Fibroblast of skin of abdomen (primary cell): ENCODE measurements at places on chromosomes 5 and 9.

DNA sequence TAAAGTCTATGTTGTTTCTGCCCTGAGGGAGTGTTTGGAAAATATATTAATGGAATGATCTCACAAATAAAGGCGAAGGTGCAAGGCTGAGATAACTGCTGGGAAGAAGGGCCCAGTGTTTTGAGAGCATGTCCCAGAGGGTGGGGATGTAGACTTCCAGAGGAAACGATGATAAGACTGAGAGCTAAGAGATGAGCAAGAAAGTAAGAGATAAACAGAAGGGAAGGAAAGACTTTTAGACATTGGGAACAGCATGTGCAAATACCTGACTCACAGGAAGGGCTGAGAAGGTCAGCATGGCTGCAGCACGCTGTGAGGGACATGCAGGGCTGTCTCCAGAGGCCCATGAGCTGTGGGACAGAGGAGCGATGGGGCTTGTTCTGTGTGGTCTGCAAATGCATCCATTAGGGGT, 19.9 kb upstream of the ADRB2 start:
- DNase-seq, result no peak

DNA sequence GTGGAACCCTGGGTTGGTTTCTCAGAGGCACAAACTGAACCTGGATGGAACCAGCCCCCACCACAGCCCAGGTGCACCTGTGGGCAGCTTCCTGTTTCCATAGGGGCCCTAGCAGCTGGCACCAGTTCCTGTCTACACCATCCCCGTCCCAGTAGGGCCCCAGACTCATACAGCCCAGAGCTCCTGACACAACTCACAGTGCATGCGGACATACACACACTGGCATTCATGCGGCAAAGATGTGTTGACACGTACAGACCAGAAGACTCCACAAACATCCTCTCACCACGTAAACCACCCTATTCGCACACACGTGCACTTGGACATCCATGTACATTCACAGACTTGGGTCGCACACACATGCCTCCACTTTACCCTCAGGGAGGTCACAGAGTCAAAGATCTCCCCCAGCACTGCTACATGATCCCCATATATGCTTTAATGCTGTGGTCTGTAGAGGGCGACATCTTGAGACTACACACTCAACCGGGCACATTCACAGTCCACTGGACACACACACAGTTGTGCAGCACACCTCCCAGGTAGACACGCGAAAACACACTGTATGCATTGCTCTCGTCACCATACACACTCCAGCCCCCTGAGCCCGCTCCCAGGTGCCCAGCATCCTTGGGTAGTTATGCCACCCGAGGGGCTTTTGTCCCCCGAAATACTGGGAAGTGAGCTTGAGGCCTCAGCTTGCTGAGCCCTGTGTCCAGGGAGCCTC, 22.4 kb downstream of the CXXC5 start:
- no peak for DNase-seq

- DNase-seq, result peak; percentile 45
These were observed 6.6 kb downstream of the PTGES start for GRCh38 chr9:129746092-129746777.

GRCh38 chr5:159915904-159916840, at the start of gene ADRA1B:
Gene ADRA1B (plus strand): TSS chr5:159916482. CDS start chr5:159916906, 424 bp downstream.
- DNase-seq, result peak; percentile 68

DNA sequence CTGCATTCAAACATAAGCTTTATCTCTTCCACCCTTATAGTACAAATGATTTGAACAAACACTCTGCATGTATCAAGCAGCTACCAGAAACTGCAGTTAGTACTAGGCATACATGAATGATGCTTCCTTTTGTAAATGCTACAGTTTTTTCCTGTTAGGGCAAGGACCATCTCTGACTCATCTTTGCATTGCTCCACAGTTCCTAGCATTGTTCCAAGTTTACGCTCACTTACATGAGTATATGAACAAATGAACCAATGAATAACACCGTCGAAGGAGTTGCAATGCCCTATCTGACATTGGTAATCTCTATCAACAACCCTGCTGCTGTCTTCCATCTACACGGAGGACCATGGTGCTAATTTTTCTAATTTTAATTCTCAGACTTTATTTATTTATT, 2.1 kb upstream of the ALDH7A1 start:
- DNase-seq, result peak; percentile 63

- no peak for DNase-seq
These were observed 116.0 kb downstream of the TENT4A start for GRCh38 chr5:6829150-6829784.

DNA sequence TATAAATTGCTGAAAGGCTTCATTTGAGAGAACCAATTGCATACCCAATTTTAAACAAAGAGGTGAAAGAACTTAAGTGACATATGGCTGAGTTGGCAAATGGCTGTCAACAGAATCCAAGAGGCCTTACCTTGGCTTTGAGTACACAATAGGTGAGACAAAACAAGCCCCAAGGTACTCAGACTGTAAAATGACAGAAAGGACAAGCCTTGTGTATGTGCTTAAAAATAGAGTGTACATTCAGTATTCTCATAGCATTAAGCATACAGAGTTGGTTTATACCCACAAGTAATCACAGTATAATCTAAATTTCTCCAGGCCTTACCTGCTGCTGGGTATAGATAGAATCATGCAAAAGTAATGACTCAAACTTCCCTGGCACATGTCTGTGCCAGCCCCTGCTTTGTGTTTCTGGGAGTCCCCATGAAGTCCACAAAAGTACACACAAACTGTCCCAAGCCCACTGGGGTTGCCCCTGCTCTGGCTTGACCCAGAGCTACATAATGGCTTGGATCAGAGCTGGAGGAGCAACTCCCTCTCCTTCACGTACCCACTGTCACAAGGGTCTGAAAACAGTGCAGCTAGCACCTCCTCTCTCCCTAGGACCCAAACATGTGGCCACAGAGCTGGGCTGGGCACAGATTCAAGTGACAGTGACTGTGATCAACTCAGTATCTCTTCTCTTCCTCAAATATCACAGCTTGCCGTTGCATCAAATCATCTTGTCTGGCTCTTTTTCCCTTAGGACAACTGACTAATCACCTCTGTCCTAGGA, 250.8 kb downstream of the ENC1 start:
- no peak for DNase-seq

- DNase-seq, result no peak
These were observed 17.5 kb downstream of the TMEM161B start for GRCh38 chr5:88251048-88251711.

DNA sequence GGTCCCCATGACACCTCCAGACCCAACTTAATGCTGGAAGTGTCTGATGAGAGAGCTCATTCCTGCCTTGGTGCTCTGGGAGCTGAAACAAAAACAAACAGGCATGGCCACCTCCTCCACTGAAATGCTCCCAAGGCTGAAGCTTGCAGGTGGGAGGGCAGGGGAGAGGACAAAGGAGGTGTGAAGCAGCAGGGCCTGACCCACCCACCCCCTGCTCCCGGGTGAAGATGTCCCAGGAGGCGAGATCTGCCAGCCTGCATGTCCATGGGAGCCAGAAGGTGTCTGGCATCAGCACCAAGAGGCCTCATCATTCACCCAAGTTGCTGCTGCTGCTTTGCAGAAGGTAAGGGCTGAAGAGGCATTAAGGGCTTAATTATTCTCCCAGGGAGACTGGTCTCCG, 4.2 kb upstream of the CCIN start:
- no peak for DNase-seq

DNA sequence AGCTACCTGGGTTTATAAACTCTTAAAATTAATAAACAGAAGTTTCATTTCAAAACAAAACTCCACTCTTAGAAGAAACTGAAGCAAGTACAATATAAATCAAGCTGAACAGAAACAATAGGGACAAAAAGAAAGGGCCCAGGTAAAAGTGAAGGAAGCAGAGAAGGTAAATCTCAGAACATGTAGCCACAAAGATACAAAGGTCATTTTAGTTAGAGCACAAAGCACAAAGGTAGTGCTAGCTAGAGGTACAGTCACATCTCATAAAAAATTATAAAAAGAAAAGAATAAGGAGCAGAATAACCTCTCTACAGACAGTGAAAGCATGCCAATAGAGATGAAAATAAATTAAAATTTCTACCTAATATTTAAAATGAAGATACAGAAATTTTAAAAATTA, 90.4 kb upstream of the C5orf63 start:
- no peak for DNase-seq

GRCh38 chr5:153613672-153614071, 123.2 kb downstream of the GRIA1 start:
- no peak for DNase-seq

DNA sequence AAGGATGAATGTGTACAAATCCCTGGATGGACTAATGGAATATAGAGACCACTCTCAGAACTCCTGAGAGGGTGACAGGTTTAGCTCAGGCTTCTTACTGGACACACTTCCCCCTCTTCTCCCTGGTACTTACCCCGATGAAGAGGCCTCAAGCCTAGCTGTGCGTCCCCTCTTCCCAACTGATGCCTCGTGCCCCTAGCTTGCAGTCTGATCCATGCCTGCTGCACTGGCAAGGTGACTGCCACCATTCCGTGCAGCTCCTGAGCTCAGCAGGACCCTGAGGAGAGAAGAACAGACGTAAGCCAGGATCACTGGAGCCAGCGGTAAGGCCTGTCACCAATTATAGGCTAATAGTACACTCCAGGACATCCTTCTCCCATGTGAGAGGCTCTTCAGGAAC, 5.5 kb upstream of the STOML2 start:
- DNase-seq, result no peak

DNA sequence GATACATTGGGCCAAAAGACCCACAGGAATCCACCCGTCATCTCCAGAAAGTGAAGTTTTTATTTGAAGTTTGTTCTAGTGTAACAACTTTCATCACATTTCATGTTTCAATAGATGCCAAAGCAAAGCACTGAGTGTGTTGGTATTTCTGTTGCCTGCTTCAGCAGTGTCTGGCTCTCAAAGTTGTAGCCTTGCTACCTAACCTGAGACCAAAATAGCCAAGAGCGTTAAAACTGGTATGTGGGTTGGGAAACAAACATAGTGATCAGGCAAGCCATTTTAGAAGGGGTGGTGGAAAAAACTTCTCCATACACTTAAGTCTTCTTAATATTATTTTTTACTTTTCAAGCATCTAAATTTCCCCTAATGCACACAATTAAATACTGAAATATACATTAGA, 150.3 kb upstream of the DHFR start:
- no peak for DNase-seq

DNA sequence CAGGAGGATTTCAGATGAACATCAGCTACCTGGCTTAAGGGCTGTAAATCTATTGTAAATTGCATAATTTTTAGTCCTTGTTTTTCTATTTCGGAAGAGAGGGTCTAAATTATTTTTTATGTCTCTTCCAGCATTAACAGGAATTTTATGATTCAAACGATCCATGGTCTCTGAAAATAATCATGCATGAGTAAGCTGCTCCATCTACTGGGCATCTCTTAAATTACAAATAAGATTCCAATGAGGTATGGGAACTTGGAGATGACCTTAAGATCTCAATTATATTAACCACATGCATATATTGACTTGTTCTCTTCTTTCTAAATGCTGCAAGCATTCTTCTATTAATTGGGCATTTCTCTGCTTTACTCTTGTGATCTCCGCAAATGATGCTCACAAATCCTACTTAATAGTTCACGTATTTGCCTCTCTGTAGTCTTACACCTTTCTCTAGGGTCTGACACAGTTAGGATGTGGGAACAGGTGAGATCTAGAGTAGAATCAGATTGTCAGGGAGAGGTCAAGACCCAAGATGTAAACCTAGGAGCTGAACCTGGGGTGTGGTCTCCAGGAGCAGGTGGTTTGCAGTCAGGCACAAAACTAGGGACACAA, 86.9 kb downstream of the NUDT12 start:
- peak; percentile 55 for DNase-seq

GRCh38 chr5:79224286-79224984, 11.5 kb upstream of the JMY start:
- no peak for DNase-seq

GRCh38 chr5:151181818-151182523, 24.4 kb upstream of the ANXA6 start:
- DNase-seq, result no peak

GRCh38 chr5:90783460-90784333, 225.1 kb downstream of the ADGRV1 start:
- peak; percentile 66 for DNase-seq

GRCh38 chr5:91219091-91219802, 163.9 kb downstream of the ARRDC3 start:
- DNase-seq, result peak; percentile 50

DNA sequence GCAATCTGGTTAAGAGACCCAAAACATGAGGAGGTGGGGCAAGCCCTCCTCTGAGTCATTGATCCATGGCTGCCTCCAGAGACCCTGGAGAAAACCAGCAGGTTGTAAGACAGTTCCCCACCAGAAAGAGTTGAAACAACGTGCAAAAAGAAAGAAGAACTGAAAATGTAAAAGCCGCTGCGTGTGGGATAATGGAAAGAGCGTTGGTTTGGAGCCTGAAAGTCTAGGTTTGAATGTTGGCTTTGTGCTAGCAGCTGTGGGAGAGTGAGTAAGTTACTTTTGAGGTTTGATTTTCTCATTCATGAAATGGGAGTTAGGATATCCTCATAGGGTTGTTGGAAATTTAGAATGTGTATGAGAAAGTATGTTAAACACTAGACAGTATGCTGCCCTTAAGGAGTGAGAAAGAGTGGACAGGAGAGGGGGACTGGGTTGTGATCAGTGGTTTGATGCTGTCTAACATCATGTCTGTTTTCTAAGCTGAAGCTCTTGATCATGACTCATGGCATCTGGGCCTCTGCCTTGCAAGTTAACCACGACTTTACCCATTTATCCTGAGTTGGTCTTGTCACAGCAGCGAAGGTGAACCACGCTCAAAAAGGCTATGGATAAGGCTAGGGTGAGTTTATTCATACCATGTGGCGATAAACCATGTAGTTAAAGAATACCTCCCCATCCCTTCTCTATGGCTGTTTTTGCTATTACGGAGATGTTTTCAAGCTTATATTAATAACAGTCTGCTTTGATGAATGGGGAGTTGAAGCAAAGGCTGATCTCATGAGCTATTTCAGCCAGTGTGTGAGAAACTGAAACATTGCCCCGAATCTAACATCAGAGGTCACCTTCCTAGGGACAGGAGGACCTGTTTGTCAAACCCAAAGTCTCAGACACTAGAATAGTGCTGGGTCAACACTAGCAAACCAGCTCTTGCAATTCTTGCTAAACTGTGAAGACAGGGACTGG, 41.3 kb downstream of the ZNF366 start:
- DNase-seq, result peak; percentile 69

DNA sequence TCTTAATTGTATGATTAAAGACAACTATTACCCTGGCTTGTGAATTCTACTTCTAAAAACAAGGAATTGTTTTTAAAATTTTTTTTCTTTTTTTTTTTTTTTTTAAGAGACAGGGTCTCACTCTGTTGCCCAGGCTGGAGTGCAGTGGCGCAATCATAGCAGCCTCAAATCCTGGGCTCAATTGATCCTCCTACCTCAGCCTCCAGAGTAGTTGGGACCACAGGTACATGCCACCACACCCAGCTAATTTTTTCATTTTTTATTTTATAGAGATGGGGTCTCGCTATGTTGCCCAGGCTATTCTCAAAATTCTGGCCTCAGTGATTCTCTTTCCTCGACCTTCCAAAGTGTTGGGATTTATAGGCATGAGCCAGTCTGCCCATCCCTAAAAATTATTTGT, 62.3 kb downstream of the HABP4 start:
- no peak for DNase-seq

GRCh38 chr5:71013575-71013974, 11.6 kb downstream of the NAIP start:
- DNase-seq, result no peak
